ENCODE measurements at places on chromosomes 2 and 18.
A peak's percentile ranks its signal among the peaks of the same experiment; 100 is the strongest.

DNA sequence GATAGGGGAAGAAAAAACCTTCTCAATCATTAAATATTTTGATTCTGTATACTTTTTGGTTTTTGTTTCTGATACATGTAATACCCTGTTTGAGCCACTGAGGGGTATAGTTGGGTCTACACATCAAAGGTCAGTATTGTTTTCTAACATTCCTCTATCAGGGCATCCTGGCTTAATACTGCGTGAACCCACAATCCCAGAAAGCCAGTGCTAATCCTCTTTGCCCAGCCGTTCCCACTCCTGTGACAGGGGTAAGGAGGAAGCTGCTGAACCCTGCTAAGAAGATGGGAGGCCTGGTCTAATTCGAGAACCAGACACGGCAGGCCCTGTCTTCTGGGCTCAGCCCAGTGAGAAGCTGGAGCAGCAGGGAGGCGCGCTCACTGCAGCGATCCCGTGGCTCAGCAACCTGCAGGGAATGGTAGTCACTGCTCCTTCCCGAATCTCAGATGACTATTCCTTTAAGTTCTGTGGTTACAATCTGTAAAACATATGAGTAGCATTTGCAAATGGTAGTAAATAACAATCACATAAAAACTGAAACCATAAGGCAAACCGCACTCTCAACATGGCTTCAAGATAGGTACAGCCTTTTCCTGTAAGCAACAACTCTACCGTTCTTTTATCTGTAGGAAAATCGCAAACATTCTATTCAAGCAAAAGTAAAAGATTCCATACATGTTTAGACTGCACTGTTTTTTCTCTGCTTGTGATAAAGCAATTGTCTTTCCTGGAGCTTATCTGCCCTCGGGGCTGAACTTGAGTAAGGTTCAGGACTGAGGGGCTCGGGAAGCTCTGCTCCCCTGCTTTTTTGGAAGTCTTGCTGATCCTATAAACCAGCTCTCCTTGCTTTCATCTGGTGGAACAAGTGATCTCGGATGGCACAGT, 87.0 kb downstream of the EPB41L3 start:
- no peak for DNase-seq

DNA sequence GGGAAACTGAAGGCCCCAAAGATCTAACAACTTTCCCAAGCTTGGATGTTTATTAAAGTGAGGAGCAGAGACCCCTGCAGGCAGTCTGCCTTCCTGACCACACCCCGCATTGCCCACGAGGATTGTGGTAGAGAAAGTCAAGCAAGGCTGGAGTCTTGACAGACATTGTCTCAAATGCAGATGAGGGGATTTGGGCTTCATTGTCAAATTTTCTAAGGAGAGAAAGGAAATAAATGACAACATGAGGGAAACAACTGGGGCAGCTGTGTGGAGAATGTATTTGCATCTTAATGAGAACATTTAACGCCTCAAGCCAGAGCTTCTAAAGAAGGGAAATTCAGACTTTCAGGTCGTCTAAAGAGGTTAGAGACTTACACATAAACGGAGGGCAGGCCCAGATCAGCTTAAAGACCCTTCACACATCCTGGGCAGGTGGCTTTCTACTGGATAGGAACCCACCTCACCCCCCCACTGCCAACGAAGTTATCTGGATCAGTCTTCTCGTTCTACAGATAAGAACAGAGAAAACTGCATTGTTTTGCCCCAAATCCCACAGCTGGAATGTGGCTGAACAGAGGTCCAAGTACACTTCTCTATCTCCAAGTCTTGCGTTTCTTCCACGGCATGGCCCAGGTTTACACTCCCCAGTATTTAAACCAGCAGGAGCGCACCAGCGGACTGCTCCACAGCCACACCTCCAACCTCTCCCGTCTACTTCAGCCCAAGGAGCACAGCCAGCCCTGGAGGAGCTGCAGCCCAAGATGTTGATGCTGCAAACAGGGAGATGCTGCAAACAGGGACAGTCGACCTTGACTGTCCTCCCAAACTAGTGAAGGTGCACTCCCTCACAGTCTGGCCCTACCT, 16.2 kb upstream of the SCG2 start:
- DNase-seq, result no peak

- no peak for DNase-seq
These were observed 236.8 kb downstream of the CLIP4 start for GRCh38 chr2:29351916-29352591.

GRCh38 chr2:28392297-28393113, at the start of gene FOSL2:
TSS of gene FOSL2 (plus strand) at chr2:28392858. CDS start at chr2:28393721, 863 bp downstream.
- peak; percentile 97 for DNase-seq

GRCh38 chr18:37566479-37567060, 972 bp upstream of the CELF4 start:
- DNase-seq, result no peak

- peak; percentile 79 for DNase-seq
These were observed 105.9 kb downstream of the LBH start for GRCh38 chr2:30336978-30337841.

DNA sequence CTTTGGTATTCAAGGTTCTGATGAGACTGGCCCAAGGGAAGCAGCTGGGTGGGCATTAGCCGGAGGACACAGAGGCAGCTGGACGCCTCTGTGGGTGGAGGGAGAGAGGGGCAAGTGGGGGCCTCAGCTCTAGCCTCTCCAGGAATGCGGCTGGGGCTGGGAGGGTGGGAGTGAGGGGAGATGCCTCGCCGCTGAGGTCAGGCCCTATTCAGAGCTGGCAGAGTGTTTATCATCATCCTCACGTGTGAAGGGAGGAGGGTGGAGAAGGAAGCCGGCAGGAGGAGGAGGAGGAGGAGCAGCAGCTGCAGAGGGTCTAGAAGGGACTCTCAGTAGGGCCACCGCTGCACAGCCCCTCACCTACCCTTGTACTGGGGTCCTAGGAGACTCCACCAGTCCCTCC, 43.1 kb downstream of the TNS1 start:
- no peak for DNase-seq

DNA sequence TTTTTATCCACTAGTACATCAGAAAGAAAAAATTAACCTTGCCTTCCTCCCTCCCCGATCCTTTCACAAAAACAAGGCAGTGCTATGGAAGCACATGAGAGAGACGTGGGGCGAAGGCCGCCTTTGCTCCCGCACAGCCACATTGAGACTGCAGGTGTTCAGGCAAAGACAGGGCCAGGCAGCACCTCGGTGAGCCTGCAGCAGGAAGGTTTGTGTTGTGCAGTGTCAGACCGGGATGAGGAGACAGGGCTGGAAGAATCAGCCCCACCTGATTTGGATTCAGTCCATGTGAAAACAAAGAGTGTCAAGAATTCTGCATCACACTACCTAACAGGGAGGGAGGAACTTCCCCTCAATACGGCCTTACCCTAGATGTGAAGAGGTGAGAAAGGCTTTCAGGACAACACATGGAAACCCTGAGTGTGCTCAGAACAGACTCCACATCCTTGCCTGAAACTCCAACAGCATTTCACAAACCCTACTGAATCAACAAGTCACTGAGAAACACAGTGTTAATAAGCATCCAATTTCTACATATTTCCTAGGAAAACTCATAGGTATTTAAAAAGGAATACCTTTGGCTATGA, 59.6 kb downstream of the HDAC4 start:
- DNase-seq, result no peak
